ENCODE measurements at places on chromosomes 7 and 10.

DNA sequence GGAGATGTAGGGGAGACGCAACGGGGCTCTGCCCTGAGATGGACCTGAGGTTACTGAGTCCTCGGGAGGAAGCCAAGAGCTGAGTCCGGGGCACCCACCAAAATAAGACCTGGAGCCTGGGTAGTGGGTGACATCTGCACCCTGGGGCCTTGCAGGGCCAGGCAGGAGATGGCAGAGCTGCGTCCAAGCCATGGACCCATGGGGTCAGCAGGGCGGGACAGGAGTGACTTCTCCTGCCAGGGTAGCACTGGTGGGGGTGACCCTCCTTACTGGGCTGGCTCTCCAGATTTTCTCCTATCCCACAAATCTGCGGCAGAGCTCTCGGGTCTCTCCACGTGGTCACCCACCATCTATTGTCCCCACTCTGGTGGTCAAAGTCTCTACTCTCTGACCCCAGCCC, 2.1 kb downstream of the GHRHR start:
- no peak for DNase-seq

DNA sequence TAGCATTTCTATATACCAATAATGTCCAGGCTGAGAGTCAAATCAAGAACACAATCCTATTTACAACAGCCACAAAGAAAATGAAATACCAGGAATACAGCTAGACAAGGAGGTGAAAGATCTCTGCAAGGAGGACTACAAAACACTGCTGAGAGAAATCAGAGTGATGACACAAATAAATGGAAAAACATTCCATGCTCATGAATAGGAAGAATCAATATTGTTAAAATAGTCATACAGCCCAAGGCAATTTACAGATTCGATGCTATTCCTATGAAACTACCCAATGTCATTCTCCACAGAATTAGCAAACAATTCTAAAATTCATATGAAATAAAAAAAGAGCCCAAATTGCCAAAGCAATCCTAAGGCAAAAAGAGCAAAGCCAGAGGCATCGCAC, 116.8 kb upstream of the ZNF32 start:
- no peak for DNase-seq

DNA sequence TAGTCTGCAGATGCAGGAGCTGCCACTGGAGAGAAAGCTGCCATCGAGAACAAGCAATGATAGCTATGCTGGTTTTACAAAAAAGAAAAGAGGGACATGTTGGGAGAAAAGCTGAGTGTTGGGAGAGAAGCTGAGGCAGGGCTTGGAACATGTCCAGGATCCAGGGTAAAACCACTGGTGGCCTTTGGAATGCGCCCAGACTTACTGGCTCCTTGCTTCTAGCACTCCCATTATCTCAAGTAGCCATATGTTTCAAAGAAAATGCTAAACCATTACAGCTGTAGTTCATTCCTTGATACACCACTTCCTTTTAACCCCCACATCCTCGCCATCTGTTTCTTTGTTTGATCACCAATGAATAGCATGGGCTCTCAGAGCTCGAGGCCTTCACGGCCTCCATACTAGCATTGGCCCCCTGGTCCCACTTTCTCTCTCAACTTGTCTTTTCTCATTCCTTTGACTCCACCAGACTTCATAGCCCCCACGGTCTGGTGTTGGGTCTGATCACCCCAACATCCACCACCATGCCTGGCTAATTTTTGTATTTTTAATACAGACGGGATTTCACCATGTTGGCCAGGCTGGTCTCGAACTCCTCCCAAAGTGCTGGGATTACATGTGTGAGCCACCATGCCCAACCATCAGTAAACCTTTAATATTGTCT, 23.8 kb upstream of the PLAC9 start:
- DNase-seq: no peak

DNA sequence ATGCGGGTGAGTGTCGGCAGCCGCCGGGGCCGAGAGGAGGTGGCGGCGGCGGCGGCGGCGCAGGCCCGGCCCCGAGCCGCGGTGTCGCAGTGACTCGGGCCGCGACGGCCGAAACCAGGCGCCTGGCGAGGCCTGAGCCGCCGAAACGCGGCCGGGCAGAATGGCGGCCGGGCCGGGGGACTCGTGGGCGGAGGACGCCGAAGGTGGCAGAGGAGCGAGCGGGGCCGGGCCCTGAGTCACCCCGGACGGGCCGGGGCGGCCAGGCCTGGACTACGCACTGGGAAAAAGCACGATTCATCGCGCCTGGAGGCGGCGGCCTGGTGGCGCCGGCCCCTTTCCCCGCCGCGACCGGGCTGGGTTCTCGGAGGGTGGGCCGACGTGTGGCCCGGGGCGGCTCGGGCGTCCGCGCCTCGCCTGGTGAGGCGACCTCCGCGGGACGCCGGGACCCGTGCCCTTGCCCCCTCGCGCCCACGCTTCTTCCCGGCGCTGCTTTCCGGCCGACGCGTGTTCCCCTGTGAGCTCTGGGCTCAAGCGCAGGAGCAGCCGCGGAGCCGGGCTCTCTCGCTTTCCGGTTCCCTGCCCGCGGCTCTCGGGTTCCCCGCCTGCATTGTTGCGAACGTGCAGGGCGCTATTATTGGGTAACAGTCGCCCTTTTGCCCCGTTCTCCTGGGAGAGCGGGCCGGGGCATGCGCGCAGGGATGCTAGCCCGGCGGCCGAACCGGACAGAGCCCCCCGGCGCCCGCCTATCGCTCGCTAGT, 500 bp downstream of the CUL1 start:
- no peak for DNase-seq

GRCh38 chr7:67489881-67490280, 493.2 kb downstream of the TYW1 start:
- DNase-seq: no peak

- no peak for DNase-seq
Observed at GRCh38 chr10:5996696-5997095, 19.4 kb upstream of the IL15RA start.

- DNase-seq: no peak
Observed at GRCh38 chr7:93178213-93178612, 30.0 kb upstream of the SAMD9L start.

DNA sequence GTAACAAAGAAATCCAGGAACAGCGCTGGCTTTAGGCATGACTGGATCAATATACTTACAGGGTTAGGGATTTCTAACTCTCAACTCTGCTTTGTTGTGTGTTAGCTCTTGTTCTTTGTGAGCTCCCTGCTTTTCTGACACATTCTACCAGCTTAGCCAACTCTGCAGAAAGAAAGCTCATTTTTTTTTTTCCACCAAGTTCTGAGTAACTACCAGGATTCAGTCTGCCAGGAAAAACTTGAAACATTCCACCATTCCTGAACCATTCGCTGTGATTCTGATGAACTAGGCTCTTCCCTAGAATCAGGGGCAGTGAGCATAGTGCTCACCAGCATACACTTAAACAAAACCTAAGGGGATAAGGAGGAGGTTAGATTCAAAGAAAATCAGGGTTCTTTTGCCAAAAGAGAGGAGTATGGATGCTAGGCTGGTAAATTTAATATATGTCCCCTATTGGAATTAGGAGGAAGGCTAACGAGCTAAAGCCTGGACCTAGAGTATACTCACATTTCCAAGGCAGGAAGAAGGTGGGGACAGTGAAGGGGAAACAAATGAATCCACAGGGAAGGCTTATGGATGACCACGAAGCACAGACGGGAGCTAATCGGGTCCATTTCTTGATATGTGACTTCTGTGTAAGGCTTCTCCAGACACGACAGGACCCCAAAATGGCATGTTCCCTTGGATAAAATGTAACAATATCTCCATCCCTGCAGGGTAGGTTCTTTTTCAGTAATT, 183.4 kb downstream of the PRKG1 start:
- no peak for DNase-seq

GRCh38 chr7:99551334-99551733, 580 bp downstream of the FAM200A start:
- no peak for DNase-seq

DNA sequence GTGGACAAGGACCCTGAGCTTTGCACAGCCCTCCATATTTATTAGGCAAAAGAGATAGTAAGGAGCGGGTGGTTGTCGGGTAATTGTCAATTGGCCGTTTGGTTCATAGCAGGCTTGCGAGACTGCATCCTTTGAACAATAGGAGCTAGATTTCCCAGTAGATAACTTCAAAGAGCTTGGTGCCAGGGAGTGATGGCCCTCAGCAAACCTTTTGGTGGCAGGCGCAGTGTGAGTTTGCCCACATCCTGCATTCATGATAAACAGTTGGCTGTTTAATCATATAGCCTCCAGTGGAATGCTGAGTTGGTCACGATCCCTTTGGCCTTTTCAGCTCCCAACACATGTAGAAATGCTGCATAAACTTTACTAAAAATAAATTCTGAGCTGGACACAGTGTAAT, 156.9 kb downstream of the AKR1D1 start:
- DNase-seq: no peak

GRCh38 chr7:25567430-25567829, 339.1 kb upstream of the NPVF start:
- DNase-seq: no peak

DNA sequence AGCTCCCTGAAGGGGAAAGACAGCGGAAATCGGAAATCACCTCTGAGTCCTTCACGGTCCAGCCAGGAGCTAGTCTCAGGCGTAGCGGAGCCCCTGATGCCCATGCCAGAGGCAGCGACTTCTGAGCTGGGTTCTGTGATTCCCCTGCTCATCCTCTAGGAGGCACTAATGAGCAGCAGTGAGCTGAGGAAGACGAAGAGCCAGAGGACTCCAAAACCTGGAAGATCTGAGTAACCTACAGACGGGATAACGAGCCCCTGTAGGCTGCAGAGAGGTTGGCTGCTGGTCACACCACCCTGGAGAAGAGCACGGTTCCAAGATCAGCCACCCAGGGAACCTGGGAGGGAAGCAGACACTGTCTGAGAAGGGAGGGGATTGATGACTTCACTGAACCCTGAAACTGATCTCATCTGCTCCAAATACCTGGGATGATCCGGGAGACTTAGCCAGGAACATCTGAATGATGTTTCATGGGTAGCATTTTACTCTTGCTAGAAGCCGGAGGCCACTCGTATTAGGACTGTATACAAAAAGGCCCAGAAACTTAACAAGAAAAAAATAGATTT, 304.1 kb downstream of the PAXIP1 start:
- DNase-seq: no peak

DNA sequence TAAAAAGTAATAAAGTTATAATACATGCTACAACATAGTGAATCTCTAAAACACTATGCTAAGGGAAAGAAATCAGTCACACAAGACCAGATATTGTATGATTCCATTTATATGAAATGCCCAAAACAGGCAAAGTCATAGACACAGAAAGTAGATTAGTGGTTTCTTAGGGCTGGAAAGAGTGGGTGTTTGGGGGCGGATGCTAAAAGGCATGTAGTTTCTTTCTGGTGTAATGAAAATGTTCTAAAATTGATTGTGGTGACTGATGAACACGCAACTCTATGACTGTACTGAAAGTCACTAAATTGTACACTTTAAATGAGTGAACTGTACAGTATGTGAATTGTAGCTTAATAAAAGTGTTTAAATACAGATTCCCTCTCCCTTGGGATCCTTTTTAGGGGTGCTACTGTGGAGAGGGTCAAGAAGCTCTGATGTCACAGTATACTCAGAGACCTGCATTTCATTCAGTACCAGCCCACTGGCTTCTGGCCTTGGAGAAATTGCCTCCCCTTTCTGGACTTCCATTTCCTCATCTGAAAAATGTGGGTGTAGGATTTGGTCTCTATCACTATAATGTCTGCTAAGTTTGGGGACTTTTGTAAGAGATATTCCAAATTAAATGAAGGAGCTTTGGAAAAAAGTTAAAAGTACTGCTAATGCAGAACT, 46.4 kb downstream of the AOAH start:
- no peak for DNase-seq

GRCh38 chr10:118832241-118832651, 77.5 kb upstream of the CACUL1 start:
- DNase-seq: no peak

DNA sequence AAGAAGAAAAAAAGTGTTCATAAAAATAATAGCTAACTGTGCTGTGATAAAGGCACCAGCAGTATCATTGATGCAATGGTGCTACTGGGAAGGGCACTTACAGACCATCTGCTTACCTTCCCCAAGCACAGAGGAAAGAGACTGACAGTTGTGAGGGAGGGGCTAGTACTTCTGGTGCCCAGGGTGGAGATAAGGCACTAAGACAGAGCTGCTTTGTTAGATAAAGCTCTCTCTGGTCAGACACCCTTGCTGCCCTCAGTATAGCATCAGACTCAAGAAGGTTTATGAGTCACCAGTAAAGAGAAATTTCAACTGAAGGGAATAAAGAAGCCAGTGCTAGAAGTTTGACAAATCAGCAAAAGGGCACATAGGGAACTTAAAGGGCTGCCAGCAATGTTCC, 325.6 kb downstream of the HPSE2 start:
- no peak for DNase-seq

GRCh38 chr7:5284304-5285281, 1.9 kb downstream of the SLC29A4 start:
- DNase-seq: peak; percentile 46

DNA sequence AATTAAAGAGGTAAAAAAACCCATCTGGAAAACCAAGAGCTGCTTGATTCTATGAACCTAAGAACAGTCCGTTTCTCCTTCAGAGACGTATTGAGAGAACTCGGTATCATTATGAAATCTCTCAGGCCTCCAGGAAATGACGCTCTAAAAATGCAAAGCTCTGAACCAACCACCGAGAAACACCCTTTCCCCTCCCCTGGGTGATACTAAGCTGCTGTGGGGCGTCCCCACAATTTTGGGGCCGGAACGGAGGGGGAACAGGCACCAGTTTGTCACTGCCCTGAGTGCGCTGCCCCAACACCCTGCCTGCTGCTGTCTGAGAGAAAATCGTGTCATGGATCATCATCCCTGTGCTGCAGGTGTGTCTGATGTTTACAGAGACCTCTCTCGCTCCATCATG, 509.5 kb downstream of the DNAJB6 start:
- DNase-seq: no peak

GRCh38 chr7:119270045-119270464, 1002.9 kb upstream of the KCND2 start:
- peak; percentile 16 for DNase-seq

DNA sequence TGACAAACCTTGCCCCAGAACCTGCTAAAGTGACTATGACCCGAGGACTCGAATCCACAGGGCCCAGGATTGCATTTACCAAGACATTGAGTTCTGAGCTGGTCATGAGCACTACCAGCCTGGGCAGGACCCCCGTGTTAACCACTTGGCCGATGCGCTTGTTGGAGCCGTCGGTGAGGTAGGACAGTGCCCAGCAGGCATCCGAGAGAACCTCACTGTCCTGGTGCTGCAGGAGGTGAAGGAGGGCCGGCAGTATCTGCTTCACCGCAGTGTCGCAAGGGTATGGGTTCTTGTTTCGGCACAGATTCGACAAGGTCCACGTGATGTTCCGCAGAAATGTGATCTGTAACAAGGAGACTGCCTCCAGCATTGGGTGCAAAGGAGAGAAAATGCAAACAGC, 19.7 kb downstream of the KPNA7 start:
- no peak for DNase-seq

DNA sequence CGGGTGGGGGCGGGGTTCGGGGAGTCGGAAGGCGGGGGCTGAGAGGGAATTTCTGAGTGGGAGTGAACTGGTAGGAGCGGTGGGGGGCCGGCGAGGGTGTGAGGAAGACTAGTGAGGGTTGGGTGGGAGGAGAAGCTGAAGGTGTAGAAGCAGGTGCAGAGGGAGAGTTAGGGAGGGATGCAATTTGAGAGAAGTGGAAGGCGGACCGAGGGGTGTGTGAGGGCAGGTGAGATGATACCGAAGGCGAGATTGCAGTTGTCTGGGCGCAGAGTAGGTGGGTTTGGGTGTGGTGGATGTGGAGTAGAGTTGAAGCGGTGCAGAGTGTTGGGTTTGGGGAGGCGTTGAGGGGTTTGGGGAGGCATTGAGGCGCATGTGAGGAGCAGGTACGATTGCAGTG, 643 bp downstream of the KAT6B start:
- DNase-seq: no peak

- DNase-seq: no peak
Observed at GRCh38 chr7:136167991-136168390, 190.8 kb upstream of the MTPN start.
